Activated naive CD4-positive, alpha-beta T cell treated with anti-CD3 and anti-CD28 coated beads, Interleukin-2, amount 50 U/mL, for 72 hours (primary cell): ENCODE measurements at places on chromosomes 6 and 20. TPM values are rescaled to one million over a fixed set of nuclear protein-coding genes. Genes with fewer than 3 reads are reported as not detected.

DNA sequence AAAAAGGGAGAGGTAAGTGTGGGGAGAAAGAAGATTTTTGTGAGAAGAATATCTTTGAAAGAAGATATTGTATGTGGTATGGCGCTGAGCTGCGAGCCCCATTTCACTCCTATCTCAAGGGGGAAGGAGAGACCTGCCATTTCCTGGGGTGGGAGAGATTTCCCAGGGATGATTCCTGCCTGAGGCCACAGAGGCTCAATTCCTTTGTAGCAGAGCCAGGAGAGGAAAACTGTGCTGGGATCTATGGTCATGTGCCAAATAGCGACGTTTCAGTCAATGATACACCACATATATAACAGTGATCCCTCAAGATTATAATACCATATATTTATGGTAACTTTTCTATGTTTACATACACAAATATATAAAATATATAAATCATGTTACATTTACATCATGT, 28.9 kb downstream of the TCF21 start:
- no peak for DNase-seq

- DNase-seq, result peak; percentile 86
These were observed 215.2 kb upstream of the ZNF184 start for GRCh38 chr6:27688014-27688586.

GRCh38 chr6:73969971-73970970, 274.3 kb downstream of the CD109 start:
- DNase-seq, result no peak

DNA sequence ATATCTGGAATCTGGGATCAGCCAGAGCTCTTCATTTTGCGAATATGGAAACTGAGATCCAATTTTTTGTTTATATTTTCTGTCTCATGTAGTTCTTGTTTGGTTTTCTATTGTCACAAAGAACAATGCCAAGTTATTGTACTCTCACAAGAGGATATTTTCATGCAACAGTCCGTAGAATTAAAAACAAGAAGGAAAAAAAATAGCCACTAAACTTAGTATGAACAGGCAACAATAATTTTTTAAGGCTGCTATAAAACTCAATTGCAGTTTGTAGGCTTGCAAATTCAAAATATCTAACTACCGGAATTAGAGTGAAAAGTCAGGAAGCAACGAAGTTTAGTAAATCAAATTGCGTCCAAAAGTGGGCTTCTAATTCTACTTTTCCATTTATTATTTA, 1.2 kb downstream of the POPDC3 start:
- DNase-seq, result no peak

- DNase-seq, result no peak
These were observed 638 bp downstream of the BLCAP start for GRCh38 chr20:37526839-37527637.

DNA sequence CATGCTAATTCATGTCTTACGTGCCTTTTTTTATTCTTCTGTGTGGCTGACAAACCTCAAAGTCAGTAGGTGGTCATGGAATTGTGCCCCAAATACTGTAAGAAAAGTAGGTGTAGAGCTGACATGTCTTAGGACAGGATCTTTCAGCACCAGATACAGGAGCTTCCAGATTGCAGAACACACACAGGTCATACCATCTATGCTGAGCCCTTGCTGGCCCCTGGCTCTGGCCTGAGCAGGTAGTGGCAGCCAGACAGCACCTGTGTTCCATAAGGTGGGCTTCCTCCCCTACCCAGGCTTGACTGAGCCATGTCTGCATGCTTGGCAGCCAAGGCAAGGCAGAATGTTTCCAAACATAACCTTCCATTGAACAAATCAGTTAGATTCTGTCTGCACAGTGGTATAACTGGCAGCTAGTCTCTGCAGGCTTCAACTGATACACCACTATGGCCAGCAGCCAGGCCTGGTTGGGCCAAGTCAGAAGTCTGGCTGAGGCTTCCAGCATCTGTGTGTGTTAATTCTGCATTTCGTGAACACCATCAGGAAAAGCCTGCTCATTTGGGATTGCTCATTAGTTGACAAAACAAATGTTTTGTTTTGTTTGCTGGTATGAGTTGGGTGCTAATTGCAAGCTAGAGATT, 366.5 kb downstream of the FOXA2 start:
- no peak for DNase-seq

GRCh38 chr6:9412951-9413559, 977.7 kb upstream of the SLC35B3 start:
- no peak for DNase-seq

- no peak for DNase-seq
These were observed 197.9 kb downstream of the TRIM27 start for GRCh38 chr6:28725890-28726348.

Gene SLC35D3
- not detected for total RNA-seq

Gene LINC00237
- not detected for total RNA-seq

Gene BPI
- total RNA-seq, result not detected
